Adipocyte (in vitro differentiated cells): ENCODE measurements at places on chromosomes 1 and 21.
A peak's percentile ranks its signal among the peaks of the same experiment; 100 is the strongest.

- no peak for DNase-seq
These were observed 27.6 kb downstream of the HS2ST1 start for GRCh38 chr1:86942042-86942441.

DNA sequence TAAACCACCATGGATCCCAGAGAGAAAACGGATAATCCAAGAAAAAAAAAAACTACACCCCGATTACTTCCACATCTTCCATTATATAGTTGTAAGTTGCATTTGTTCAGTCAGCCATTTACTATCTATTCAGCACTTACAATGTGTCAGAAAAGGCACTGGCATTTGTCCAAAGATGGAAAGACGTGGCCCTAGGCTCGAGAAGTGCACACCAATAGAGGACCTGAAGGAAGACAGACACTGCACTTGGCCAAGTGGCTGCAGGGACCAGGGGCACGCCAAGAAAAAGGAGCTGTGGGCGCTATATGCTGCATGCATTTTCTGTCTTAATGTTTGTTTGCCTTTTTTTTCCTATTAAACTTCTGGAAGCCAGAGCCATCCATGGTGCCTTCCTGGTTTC lies 45.2 kb upstream of the LYST start:
- no peak for DNase-seq

- no peak for DNase-seq
These were observed 77.7 kb upstream of the TMEM51 start for GRCh38 chr1:15075817-15076216.

- no peak for DNase-seq
These were observed 96.5 kb upstream of the BTG3 start for GRCh38 chr21:17709266-17709611.

DNA sequence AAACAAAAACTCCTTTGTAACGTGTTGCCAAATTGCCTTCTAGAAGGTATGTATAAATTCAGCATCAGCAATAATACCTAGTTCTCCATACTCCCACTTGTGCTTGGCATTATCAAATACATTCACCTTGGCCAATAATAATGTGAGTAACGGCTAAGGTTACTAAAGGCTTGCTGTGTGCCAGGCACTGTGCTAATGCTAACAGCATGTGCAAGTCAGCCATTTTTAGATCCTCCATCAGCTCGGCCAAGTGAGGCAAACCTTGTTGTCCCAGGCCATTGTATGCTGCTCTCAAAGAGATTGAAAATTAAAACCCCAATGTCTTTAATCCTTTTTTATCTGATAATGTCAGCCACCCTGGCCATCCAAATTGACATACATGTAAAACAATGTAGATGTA lies 48.1 kb downstream of the STYXL2 start:
- DNase-seq = no peak

DNA sequence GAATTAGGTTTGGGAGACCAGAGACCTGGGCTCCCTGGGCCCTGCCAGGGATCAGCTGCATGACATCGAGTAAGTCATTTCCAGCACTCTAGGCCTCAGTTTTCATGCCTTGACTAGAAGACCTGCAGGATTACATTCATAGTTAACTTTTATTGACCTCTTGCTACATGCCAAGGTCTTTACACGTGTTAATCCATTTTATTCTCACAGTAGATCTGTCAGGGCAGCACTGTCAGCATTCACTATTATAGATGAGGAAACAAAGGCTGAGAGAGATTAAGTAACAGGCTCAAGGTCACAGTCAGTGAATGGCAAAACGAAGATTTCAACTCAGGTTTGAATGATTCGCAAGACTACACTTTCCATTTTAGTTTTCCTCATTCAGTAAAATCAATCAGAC lies 37.0 kb downstream of the PGM1 start:
- DNase-seq = no peak

GRCh38 chr1:154716614-154717527 lies 108.9 kb upstream of the ADAR start:
- DNase-seq = no peak

DNA sequence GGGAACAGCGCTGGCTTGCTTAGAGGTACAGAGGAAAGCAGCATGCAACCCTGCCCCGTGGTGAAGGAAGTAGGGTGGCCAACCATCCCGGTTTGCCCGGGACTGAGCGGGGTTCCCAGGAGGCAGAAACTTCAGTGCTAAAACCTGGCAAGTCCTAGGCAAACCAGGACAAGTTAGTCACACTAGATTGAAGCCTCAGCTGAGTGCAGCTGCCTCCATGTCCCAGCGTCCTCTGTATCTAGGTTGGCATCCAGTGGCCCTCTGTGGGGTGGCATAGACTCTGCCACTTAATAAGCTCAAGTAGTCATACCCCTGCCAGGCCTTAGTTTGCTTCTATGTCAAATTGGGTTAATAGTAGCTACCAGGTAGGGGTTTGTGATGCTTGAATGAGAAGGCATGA lies 67.1 kb downstream of the ATP2B4 start:
- no peak for DNase-seq

DNA sequence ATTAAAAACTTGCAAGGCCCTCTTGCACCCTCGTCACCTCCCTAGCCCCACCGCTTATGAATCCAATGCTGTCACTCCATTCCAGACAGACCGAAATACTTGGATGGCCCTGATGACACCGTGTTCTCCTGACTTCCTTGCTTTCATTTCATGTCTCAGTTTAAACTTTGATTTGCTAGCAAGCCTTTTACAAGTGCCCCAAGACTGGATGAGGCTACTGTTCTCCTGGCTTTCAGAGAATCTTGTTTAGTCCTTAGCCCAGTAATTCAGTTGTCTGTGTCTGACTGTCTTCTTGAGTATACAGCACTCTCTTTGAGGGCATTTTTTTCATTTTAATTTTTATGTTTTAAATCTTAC lies 824 bp upstream of the IFI44L start:
- peak; percentile 45 for DNase-seq

DNA sequence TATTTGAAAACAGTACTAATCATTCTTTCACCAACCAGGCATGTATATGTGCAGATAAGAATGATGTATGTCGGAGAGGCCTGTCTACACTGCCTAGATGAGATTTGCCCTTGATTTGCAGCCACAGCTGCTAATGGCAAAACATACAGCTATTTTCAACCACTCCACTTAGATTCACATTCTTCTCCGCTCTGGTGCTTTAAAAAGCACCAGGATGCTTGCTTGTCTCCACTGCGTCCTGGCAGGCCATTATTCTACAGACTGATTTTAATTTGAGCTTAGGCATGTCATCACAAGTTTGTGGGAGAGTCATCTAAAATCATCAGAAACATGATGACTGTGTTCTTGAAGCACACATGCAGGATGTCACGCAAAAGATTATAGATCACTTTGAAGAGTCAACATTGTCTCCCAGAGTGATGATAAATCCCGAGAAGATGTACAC lies 119.0 kb upstream of the NRIP1 start:
- DNase-seq = no peak

GRCh38 chr1:236576004-236576403 lies 28.3 kb downstream of the HEATR1 start:
- DNase-seq = peak; percentile 45

- DNase-seq = no peak
These were observed 35.4 kb downstream of the EPHA8 start for GRCh38 chr1:22598736-22599135.

GRCh38 chr1:6094801-6095505 lies 49.3 kb downstream of the KCNAB2 start:
- no peak for DNase-seq

GRCh38 chr1:22745669-22746585 lies 35.3 kb downstream of the EPHB2 start:
- peak; percentile 18 for DNase-seq

DNA sequence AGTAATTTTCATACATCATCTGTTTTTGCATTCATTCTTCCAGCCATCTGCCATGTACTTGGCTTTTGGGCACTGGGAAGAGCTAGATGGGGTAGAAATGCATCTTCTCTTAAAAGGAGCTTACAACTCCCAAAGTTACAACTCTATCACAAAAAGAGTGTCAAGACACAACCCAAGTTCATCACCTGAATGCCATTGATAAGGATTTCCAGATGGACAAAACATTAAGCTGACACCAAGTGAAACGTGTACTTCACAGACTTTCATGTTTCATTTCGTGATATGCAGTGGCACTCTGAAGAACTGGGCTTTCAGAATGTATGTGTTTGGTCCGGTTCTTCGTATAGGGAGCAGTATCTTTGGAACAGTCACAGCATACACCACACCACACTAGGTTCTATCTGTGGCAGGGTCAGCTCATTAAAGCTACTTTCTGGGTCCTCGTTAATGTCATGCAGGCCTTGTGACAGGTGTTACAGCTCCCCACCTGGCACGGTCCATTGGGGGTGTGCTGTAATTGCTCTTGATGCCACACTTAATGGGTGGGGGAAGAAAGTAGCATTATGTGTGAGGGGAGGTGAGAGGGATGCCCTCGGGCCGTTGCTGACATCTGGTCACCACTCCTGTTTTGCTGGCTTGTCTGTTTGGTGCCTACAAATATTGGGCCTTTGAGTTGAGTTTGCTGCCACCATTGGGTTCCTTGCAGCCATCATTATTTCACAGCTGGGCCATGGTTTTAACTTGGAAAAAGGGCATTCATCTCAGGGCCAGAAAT lies 164.9 kb downstream of the NFIA start:
- DNase-seq = no peak

DNA sequence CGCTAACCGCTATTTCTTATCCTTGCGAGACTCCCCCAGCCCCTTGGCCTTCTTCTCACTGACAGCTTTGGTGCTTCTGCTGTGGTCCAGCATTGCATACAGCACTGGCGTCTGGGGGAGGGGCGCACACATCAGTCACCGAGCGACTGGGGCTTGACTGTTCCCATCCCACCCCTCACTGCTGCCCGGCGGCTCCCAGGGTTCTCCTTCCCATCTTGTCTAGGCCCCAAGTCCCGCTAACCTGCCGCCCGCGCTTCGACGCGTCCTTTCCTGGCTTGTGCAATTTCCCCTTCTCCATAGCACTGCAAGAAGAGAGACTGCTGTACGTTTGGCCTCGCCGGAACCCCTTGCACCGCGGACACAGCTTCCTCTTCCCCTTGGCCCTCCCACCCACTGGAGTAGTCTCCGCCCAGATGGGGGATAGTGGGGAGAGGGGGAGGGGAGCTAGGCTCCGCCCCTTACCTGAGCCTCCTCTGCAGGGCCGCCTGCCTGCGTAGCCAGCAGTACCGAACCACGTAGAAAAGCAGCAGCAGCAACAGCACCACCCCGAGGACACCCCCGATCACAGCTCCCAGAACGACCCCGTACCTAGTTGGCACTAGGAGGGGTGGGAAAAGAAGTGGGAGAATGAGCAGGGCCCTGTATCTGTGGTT lies 3.8 kb downstream of the MPZ start:
- peak; percentile 37 for DNase-seq

DNA sequence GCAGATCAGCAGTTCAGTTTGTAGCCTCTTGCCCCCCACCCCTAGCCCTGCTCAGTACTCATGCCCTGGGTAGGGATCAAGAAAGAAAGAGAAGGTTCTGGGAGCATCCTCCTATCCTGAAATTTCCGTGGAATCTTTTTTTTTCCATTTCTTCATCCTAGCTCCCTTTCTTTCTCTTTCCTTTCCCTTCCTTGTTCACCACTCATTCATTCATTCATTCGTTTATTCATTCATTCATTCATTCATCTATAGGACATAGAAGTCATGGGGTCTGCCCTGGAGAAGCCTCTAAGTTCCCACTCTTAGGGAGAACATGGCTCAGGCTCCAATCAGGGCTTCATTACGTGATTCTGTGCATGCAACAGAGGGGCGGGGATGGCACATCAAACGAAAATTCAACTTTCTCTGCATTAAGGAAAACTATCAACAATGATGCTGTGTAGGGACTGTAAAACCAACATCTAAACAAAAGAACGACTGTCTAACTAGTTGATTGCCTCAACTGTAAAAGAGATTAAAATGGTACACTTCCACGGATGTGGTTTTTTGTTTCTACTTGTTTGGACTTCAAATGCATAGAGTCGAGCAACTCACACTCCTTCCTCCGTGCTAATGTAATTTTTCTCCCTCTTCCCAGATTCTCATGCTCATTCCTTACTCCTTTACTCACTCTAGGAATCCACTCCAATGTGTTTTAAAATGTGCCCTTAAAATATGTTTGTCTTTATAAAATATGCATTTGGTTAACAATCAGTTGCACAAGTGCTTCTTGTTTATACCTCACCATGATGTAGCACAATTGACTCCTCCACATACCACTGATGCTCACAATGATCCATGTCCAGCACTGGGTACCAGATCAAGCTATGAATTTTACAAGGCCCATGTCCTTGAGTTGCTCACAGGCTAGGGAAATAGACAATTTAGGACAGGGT lies 101.2 kb upstream of the SLC2A1 start:
- no peak for DNase-seq

DNA sequence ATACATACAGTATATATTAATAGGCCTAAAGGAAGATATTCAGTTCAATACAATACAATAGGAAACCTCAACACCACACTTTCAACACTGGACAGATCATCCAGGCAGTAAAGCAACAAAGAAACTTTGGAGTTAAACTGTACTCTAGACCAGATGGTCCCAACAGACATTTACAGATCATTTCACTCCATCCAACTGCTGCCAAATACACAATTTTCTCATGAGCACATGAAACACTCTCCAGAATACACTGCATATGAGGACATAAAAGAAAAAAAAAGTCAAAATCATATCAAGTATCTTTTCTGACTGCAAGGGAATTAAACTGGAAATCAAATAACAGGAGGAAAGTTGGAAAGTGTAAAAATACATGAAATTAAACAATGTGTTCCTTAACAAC lies 607.5 kb upstream of the BRINP3 start:
- DNase-seq = no peak

DNA sequence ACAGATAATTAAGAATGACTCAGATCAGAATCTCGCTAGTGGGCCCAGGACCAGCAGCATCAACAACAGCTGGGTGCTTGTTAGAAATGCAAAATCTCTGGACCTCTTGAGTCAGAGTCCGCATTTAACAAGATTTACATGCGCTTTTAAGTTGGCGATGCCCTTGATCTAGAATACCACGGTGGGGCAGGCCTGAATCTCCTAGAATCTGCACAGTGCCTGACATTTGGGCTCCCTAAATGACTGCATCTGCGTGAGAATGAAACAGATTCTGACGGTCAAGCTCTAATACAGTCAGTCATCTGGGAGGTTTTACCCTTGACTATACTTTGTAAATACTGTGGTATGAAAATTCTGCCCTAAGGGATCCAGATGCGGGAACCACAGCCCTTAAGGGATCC lies 17.2 kb upstream of the RAB29 start:
- DNase-seq = no peak

DNA sequence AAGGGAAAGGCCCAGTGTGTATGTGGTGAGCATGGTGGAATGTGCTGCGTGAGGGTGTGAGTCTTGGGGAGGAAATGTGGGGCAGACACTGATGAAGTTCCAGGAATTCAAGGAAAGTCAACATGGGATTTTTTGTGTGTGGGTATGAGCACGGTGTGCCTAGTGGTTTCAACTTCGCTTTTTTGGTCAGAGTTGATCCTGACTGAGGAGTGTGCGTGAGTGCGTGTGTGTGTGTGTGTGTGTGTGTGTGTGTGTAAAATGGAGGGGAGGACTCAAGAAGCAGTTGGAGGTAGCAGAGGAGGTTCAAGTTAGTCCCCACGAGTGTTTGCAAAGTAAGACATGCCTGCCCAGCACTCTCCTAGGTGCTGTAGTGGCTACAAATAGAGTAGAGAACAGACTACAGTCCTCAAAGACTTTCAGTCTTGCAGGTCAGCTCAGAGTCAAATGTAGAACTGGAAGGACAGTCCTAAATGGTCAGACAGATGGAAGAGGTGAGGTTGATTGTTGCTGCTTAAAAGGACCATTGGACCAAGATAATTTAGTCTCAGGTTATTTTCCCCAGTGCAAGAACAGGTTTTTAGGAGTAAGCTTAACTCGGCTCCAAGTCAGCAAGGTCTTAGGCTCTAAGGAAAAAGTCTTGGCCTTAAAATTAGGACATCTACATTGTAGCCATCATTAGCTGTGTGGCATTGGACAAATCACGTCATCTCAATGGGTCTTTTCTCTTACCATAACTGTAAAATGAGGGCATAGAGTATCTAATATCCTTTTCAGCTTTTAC lies 25.0 kb downstream of the SLAMF1 start:
- DNase-seq = no peak
